Activated T-helper 9 cell treated with anti-CD3 and anti-CD28 coated beads, Interleukin-2, amount 50 U/mL, for 16 hours (primary cell): ENCODE measurements at places on chromosomes 4 and X.

DNA sequence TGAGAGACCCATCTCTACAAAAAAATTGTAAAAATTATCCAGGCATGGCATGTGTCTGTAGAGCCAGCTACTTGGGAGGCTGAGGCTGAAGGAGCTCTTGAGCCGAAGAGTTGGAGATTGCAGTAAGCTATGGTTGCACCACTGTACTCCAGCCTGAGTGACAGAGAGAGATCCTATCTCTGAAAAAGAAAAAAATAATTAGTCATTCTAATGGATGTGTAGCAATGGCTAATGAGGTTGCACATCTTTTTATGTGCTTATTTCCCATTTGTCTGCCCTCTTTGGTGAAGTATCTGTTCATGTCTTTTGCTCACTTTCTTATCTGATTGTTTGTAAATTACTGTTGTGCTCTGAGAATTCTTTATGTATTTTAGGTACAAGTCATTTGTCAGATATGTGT, 19.0 kb upstream of the MAML3 start:
- DNase-seq: no peak

- DNase-seq: no peak
Observed at GRCh38 chr4:116073051-116073450, 959.6 kb upstream of the NDST4 start.

GRCh38 chr4:24768604-24769003, 26.8 kb upstream of the SOD3 start:
- DNase-seq: no peak

- no peak for DNase-seq
Observed at GRCh38 chrX:105837232-105837631, 14.9 kb downstream of the NRK start.

GRCh38 chr4:29588617-29589016, 1131.6 kb upstream of the PCDH7 start:
- DNase-seq: no peak

GRCh38 chrX:8782595-8782994, 18.6 kb downstream of the FAM9A start:
- DNase-seq: no peak

DNA sequence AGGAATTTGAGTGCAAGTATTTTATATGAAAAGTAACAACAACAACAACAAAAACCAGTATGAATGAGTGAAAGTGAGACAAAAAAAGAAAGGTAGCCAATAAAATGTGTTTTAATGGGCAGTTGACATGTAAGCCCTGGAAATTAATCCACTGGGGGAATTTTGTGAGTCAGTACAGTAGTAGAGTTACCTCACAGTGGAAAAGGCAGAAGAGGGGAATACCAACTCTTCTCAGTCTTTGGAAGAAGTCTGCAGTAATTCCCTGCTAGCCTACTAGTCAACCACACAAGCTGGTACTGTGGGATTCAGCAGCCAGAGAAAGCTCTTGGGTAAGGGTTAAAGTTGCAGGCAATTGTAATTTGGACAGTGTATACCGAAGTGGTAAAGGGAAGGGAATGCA, 76.3 kb upstream of the IL15 start:
- no peak for DNase-seq
